AG10803 (cell line): ENCODE measurements at places on chromosomes 12 and 14.

GRCh38 chr12:77600468-77600843 is 230.2 kb upstream of the NAV3 start:
- DNase-seq: no peak

DNA sequence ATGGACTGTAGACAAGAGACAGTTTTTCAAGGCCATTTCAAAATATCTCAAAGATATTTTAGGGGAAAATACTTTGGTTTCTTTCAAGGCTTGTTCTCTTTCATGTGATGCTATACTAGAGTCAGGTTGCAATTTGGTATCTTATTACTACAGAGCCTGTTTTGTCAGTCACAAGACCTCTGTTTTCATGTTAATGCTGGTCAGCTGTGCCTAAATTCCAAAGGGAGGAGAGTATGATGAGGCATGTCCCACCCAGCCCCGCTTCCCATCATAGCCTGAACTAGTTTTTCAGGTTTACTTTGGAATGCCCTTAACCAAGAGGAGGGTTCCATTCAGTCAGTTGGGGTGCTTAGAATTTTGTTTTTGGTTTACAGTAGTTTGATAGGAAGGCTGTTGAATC is 52.6 kb downstream of the GPHB5 start:
- no peak for DNase-seq

- DNase-seq: no peak
Measured at GRCh38 chr14:37969511-37969979, 238.2 kb upstream of the SSTR1 start.

DNA sequence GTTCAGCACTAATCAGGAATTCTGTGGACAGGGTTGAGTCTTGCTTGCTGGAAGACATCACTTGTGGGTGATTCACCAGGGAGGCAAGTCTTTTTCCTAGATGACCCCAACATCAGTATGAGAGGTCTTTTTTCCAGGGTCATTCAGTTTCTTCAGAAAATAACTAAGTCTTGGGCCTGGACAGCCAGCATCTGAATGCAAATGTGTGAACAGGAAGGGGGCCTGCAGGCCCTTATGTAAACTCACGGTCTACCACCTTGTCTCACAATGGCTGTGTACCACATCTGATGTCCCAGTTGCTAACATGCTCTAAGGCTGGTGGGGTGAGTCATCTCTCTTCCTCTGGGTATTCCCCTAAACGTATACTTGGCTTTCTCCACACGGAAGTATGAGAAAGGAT is 79.2 kb downstream of the HECTD4 start:
- DNase-seq: peak; percentile 57

- DNase-seq: no peak
Measured at GRCh38 chr12:13900718-13901117, 80.7 kb downstream of the GRIN2B start.

DNA sequence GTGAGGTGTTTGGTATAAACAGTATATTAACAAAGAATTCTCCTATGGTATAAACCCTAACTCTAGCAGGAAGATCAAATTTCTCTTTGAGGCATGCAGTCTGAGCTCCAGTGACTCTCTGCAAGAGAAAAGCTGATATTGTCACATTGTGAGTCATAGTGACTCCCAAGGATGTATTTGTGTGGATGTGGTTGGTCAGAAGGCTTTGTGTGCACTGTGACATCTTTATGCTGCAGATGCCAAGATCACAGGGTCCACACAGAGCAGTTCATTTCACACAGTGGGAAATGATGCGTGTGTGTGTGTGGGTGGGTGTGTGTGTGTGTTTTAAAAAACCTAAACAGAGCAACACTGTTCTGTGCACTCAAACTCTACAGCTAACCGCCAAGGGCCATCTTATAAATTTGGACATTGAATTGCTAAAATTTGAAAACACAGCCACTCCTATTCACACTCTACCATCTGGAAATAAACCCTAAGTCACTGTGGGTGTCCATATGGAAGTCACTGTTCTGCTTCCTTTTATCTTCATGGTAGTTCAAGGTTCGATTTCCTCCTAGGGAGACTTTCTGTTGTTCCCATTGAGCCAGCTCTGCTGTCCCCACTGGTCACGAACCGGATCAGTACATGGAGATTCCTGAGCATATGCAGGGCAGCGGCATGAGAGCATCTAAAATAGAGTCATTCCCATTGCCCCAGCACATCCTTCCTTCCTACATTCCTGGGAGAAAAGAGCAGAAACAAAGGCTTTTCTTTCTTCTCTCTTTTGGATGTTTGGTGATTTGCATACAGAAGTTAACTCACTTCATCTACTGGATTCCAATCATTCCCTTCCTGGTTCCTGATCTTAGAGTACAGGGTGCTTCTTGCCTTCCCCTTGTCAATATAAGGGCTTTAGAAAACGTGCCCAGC is 727.6 kb downstream of the DIO2 start:
- DNase-seq: peak; percentile 4

DNA sequence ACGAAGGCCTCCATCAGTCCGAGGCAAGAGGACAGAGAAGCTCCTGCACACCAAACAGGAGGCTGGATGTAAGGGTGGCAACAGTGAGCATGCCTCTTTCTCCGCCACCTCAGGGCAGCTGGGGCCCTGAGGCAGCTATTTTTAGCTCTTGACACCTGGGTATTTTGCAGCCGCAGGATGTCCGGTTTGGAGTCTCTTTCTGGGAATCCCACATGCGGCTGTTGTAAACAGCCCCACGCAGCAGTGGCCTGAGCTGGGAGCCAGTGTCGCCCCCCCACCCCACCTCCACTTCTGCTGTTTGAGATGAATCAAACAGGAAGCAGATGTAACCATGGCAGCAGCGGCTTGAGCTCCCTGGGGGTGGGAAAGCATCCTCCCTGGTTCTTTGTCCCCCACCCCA is 11.7 kb downstream of the HDAC7 start:
- DNase-seq: no peak

DNA sequence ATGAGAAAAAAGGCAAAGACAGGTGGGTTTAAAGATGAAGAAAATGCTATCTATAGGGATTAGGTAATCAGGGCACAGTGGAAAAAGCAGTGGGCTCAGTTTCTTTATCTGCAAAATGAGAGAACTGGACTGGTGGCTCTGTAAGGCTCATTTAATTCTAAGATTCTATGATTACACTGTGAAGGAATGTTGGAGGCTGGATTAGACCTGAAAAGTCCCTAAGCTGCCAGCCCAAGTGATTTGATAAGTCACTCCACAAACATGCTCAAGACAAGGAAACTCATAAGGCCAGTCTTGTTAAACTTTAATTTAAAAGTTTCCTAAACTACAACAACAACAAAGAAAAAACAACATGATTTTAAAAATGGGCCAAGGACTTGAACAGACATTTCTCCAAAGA is 75.1 kb downstream of the DCAF5 start:
- peak; percentile 90 for DNase-seq

DNA sequence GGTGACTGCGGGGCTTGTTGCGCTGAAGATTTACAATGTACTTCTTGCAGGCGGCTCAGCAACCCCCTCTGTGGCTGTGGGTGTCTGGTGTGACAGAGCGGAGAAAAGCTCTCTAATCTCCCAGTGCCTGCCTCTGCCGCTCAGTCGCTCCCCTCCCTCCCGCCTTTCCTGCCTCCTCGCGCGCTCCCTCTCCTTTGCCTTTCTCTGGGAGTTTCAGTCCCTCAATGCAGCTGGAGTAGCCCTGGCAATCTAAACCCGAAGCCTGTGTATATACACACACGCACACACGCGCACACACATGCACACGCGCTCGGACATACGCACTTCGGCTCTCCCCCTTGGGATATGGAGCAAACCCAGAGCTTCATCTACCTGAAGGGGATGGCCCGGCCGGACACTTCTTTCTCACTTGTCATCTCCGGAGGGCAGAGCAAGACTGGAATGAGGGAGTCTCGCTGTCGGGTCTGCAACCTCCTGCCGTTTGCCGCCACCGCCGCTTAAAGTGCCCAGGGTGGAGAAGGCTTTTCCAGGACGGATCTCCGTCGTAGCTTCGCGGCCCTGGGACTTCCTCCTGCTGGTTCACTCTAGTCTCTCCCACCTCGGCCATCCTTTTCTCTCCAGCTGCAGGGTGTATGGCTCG is 599 bp upstream of the TRHDE start:
- DNase-seq: no peak

GRCh38 chr12:79360286-79360685 is 330.5 kb downstream of the PAWR start:
- no peak for DNase-seq

- DNase-seq: peak; percentile 13
Measured at GRCh38 chr12:70837026-70837425, 83.5 kb downstream of the PTPRR start.

DNA sequence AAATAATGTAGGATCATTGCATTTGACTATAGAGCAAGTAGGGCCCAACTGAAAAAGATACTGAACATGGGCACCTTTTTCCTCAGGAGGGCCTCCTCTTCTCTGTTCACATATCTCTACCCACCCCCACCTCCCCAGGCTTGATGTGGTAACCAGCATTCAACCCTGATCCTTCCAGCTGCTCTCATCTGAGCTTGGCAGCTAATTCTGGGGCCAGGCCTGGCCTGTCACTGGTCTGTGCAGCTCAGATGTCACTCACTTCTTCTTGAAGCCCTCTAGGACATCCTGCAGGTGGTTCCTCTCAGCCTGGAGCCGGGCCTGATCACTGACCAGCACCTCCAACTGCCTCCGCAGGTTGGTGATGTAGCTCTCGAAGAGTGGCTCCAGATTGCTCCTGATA is 2.1 kb downstream of the KRT84 start:
- no peak for DNase-seq

GRCh38 chr12:9866860-9867269 is 2.3 kb downstream of the CLEC2B start:
- no peak for DNase-seq
